Activated CD4-positive, alpha-beta T cell treated with anti-CD3 and anti-CD28 coated beads, Interleukin-2, Interleukin-4, amounts not matched to agents 100 ng/mL and 50 ng/mL, durations not matched to agents 16 hours and 8 hours (primary cell): ENCODE measurements at places on chromosomes 3 and 15.

GRCh38 chr15:36414670-36415069, 164.8 kb upstream of the CDIN1 start:
- DNase-seq = no peak

DNA sequence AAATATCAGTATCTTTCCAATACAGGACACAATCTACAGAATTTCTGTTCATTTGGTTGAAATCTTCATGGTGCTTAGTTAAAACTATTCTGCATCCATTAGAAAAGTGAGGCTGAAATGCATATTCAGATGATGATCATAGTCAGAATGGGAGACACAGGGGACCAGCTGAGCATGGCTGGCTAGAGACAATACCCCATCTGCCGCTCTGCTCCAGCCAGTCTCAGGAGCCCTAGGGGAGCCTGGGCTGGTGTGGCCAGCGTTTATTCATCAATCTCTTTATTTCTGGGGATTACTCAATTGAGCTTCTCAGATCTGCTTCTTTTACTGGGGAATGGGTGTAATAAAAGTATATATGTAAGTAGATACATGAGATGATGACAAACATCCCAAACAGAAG, 470.9 kb upstream of the CDIN1 start:
- DNase-seq = no peak

DNA sequence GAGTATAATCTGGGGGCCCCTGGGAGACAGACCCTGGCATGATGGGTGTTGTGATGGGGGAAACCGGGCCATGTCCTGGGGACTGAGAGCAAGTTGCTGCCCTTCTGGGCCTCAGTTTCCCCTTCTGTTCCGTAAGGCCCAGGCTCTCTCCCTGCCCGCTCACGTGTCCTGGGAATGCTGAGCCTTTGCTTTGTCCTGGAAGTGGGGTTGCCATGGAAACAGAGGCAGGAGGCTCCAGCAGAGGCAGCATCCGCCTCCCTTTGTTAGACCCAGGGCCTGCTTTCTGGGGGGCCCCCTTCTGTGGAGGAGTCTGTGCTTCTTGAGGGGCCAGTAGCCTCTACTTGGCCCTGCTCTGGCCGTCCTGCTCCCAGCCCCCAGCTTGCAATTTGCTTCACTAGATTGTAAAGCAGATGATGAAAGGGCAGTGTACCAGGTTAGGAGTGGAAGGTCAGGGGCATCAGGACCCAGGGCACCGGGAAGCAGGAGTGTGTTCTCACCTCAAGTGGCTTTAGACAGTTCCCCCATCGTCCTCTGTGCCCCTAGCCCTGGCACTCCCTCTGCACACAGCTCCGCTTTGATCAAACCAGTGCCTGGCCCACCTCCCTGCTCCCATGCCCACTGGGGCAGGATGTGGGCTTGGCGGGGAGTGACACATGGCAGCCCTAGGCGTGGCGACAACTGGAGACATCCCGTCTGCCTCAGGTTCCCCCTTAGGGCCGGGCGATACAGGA, 105.6 kb downstream of the FBLN2 start:
- DNase-seq = no peak

- peak; percentile 19 for DNase-seq
Observed at GRCh38 chr3:189149203-189149602, 22.6 kb upstream of the TPRG1 start.

GRCh38 chr15:61974759-61975158, 85.5 kb downstream of the VPS13C start:
- DNase-seq = no peak

GRCh38 chr15:65909831-65910230, 40.5 kb downstream of the RAB11A start:
- no peak for DNase-seq

DNA sequence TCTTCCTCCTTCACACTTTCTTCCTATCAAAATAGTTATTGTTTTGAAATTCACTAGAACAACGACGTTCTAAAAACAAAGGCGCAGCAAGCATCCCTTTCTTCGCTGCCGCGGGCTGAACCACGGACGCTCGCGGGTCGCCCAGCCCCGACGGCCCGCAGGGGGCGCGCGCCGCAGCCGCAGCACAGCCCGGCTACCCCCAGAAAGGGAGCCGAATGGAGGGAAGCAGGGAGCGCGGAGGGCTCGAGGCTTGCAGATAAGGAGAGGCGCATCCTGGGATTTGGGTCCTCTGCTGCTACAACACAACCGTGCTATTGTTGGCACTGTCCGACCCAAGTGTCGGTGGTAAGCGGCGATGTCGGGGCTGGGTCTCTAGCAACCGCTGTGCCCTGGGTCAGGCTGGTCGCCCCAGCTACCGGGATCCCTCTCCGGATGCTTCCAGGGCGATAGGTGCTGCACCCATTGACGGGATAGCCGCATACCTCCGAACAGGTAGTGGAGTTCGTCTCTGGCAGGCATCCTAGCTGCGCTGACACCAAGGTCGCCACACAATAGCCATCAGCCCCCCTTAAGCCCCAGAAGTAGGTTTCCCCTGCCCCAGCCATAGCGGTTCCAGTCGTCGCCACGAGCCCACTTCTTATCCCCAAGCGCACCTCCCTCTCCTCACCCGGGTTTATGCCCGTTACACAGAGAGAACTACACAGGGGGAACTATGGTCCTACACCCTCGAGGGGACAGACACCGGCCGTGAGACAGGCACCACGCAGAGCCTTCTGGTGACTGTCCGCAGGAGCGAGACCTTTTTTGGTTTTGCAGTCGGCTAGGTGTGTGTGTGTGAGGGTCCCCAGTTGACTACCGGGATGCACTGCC, 6.0 kb downstream of the ONECUT1 start:
- DNase-seq = peak; percentile 21

DNA sequence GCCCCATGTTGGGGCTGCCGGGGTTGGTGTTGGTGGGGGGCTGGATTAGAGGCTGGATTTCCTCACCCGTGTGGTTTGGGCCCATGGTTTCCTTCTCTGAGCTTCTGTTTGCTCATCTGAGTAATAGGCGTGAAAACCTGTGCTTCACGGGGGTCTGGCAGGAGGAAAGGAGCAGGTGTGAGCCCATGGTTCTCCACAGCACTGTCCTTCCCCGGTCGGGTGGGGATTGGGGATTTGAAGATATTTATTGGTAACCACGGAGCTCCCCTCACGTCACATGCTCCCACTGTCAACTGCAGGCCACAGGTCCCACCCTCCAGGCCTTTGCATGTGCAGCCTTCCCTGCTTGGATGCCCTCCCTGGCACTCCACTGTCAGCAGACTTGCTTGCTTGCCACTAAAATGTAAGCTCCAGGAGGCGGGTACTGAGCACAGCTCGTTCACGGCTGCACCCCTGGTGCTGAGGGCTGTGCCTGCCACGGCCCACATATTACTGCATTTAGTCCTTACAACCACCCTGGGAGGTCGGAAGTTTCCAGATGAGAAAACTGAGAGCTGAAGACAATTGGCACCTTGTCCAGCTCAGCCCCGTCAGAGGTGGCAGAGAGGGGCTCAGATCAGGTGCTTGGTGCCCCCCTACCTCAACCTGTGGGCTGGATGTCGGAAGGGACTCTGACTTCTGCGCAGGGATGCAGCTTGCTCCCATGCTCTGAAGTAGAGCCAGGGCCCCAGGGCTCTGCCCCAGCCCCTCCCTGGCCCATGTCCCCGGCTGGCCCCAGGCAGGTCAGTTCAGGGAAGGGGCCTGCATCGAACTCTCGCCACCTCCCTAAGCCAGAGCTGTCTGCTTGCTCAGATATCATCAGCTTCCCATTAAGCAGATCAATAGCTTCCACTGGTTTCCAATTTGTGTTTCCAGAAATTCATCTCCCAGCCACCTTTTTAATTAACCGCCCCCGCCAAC, 29.4 kb upstream of the IQSEC1 start:
- DNase-seq = no peak

GRCh38 chr3:32414522-32415202, 23.0 kb downstream of the CMTM7 start:
- DNase-seq = no peak

GRCh38 chr3:28646435-28646834, 297.8 kb upstream of the AZI2 start:
- DNase-seq = no peak

GRCh38 chr3:18370672-18371071, 54.5 kb downstream of the SATB1 start:
- no peak for DNase-seq

- DNase-seq = no peak
Observed at GRCh38 chr3:24232784-24233183, 261.9 kb downstream of the THRB start.

DNA sequence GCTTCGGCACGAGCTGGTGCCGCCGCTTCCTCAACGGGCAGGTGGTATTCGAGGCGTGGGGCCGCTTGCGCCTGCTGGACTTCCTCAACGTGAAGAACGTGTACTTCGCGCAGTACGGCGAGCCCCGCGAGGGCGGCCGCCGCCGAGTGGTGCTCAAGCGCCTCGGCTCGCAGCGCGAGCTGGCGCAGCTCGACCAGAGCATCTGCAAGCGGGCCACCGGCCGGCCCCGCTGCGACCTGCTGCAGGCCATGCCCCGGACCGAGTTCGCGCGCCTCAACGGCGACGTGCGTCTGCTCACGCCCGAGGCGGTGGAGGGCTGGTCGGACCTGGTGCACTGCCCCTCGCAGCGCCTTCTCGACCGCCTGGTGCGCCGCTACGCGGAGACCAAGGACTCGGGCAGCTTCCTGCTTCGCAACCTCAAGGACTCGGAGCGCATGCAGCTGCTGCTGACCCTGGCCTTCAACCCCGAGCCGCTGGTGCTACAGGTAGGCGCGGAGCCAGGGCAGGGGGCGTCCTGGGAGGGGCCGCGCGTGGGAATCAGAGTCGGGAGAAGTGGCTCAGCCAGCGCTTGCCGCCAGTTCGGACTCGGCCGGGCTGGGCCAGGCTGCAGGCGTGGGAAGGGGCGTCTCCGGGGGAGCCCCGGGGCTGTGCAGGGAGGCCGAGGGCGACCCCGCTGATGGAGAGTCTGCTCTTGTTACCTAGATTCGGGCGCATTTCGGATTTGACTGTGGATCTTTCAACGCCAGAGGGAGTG, 1.1 kb downstream of the DIPK2A start:
- DNase-seq = peak; percentile 54

DNA sequence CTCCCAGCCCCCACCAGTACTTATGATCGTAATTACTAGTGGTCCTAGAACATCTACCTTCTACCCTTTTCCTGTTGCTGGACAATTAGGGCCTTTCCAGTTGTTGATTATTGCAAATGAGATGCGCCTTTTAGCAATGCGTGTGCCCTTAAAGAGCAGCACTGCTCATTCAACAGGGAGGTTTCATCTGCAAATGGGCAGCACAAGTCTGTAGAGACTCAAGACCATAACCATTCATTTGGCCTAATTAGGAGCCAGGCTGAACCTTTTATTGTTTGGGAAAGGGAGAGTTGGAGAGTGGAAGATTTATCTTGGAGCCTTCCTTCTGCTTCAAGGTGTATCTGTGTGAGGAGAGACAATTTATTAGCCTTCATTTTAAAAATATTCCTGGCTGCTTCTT, 42.3 kb downstream of the BOC start:
- DNase-seq = no peak

- no peak for DNase-seq
Observed at GRCh38 chr3:138461246-138461645, 26.8 kb downstream of the ESYT3 start.

- DNase-seq = no peak
Observed at GRCh38 chr3:127578168-127578567, 12.4 kb downstream of the TPRA1 start.

GRCh38 chr3:46059432-46059831, 32.1 kb upstream of the XCR1 start:
- DNase-seq = no peak

DNA sequence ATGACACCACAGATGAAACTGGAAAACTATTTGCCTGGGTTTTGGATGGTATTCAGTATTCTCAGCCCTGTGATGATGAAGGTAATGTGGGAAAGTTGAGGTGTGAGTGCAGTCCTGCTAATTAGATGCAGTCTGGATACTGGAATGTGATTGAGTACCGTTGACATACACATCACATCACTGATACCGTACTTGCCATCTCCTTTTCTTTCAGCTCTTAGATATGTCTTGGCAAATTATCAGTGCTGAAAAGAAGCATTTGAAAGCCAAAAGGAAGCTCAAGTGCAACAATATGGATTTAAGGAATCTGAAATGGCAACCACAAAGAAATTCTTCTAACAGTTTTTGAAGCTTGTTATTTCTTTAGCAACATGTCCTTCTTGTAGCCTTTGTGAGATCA, 381.4 kb upstream of the TGFBR2 start:
- no peak for DNase-seq

GRCh38 chr15:32671339-32672325, 30.1 kb downstream of the SCG5 start:
- DNase-seq = no peak

DNA sequence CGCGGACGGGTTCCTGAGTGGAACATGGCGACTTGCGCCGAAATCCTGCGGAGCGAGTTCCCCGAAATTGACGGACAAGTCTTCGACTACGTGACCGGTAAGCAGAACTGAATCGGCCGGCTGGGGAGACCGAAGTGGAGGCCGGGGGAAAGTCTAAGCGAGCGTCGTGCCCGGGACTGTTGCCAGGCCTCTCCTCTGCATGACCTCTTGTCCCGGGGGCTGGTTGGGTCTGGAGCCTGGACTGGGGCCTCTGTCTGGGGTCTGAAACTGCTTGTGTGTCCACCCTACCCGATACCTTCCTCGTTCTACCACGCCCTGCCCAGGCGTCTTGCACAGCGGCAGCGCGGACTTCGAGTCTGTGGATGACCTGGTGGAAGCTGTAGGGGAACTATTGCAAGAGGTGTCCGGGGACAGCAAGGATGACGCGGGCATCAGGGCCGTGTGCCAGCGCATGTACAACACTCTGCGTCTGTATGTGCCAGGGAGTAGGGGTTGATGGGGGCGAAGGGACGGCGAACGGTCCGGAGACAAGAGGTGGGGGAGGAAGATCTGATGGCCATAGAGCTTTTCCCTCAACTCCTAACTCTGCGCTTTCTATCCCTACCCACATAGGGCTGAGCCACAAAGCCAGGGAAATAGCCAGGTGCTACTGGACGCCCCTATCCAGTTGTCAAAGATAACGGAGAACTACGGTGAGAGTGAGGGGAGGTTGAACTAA, at the start of gene ABCF3:
TSS of gene ABCF3 (plus strand) at position 16 of the 718 bp plus-strand sequence. CDS start at position 25, 9 bp downstream.
- DNase-seq = peak; percentile 6

- no peak for DNase-seq
Observed at GRCh38 chr3:188742755-188743550, 428.8 kb upstream of the TPRG1 start.
